ENCODE measurements at places on chromosomes 4 and X.
A peak's percentile ranks its signal among the peaks of the same experiment; 100 is the strongest.

GRCh38 chr4:8274765-8275547, 5.4 kb downstream of the HTRA3 start:
- peak; percentile 92 for DNase-seq

DNA sequence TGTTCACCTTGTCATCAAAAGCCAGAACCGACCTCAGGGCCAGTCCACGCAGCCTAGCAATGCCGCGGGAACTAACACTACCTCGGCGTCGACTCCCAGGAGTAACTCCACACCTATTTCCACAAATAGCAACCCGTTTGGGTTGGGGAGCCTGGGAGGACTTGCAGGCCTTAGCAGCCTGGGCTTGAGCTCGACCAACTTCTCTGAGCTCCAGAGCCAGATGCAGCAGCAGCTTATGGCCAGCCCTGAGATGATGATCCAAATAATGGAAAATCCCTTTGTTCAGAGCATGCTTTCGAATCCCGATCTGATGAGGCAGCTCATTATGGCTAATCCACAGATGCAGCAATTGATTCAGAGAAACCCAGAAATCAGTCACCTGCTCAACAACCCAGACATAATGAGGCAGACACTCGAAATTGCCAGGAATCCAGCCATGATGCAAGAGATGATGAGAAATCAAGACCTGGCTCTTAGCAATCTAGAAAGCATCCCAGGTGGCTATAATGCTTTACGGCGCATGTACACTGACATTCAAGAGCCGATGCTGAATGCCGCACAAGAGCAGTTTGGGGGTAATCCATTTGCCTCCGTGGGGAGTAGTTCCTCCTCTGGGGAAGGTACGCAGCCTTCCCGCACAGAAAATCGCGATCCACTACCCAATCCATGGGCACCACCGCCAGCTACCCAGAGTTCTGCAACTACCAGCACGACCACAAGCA, 898 bp downstream of the UBQLN2 start:
- peak; percentile 44 for DNase-seq

- no peak for DNase-seq
Observed at GRCh38 chrX:48541140-48541814, 1.8 kb downstream of the TBC1D25 start.

DNA sequence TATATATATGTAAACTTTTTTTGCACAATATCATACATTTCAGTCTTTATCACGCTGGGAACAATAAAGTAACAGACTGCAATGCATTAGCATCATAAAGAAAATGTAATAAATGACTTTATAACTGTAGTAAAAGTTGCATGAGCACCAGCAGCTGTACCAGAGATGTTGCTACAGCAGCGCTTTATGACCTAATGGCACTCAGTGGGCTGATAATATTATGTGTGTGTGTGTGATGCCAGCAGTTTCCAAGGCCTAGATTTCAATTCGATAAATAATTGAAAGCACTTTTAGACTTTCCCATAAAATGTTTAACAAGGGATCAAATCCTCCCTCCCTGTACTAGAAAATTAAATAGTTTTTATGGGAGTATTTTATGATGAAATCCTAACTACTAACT, 367.6 kb upstream of the AGA start:
- DNase-seq = no peak

GRCh38 chr4:150289198-150289597, 211.0 kb downstream of the DCLK2 start:
- no peak for DNase-seq

GRCh38 chr4:158941895-158942294, 161.0 kb upstream of the RAPGEF2 start:
- no peak for DNase-seq

- no peak for DNase-seq
Observed at GRCh38 chr4:85151371-85151770, 184.9 kb upstream of the WDFY3 start.

GRCh38 chr4:107006218-107006617, 29.9 kb downstream of the DKK2 start:
- no peak for DNase-seq
